ENCODE measurements at places on chromosomes 3 and 15.

- no peak for DNase-seq
These were observed 756 bp upstream of the RMDN3 start for GRCh38 chr15:40755812-40756208.

GRCh38 chr3:149186721-149187120, 34.9 kb downstream of the CP start:
- DNase-seq = no peak

- no peak for DNase-seq
These were observed 86.2 kb downstream of the THSD4 start for GRCh38 chr15:71201477-71201876.

GRCh38 chr3:24616110-24616829, 121.6 kb upstream of the THRB start:
- DNase-seq = no peak

DNA sequence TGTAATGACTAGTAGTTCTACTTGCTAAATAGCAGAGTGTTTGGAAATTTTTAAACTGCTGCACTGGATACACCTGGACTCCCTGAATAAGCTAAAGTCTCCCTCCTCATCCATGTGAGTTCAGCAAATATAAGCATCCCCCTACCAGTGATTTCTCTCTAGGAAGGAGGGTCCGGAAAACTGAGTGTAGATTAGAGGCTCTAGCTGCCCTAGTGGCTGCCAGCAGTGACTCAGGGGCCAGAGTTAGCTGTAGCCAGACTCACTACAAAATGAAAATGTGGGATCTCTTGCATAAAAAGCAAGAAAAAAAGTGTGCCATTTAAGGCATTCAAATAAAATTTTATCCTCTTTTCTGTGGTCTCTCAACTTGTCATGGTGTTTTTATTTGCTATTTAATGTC, 485.0 kb upstream of the ATP11B start:
- peak; percentile 10 for DNase-seq

- no peak for DNase-seq
These were observed 22.5 kb downstream of the PXK start for GRCh38 chr3:58355179-58355578.

GRCh38 chr3:98901119-98901391, 440 bp downstream of the DCBLD2 start:
- DNase-seq = peak; percentile 70

Measured in M059J (cell line).